ENCODE measurements at places on chromosomes 6 and 20.

- no peak overlapping the region for H3K4me3 ChIP-seq
- no peaks in the 10 kb centered on the region for H3K27me3 ChIP-seq
- H3K36me3 ChIP-seq, result no peaks in the 10 kb centered on the region
- no peaks in the 10 kb centered on the region for H3K4me1 ChIP-seq
These were observed 229.9 kb downstream of the BCAS1 start for GRCh38 chr20:53840532-53840931.

DNA sequence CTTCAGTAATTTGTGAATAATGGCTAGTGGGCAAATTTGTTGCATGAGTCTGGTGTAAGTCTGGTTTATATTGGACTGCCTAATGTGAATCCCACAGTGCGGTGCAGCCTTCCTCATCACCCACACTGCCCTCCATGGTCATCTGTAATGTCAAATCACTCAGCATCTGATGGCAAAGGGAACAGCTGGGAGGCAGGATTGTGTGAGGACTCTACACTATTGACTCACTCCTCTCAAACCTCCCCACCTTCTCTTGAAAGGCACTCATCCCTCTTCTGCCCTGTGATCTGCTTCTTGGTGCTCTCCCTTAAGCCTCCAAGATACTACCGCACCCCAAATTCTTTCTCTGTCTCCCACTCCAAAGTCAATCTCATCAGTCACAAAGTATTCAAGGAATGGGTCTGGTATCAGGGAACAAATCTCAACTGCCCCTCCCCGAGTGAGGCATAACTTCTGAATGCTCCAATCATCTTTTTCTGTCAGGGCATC, 146.0 kb upstream of the BEND6 start:
- DNase-seq, result no peak
- no peak overlapping the region for H3K27ac ChIP-seq
- no peaks in the 10 kb centered on the region for H3K27me3 ChIP-seq

GRCh38 chr20:40282541-40282940, 406.5 kb downstream of the MAFB start:
- no peaks in the 10 kb centered on the region for H3K27me3 ChIP-seq
- no peaks in the 10 kb centered on the region for H3K36me3 ChIP-seq
- DNase-seq, result no peak
- H3K4me1 ChIP-seq, result peaks cover 24% of the 10 kb centered on the region

- no peaks in the 10 kb centered on the region for H3K27me3 ChIP-seq
- H3K36me3 ChIP-seq, result no peaks in the 10 kb centered on the region
- peaks cover 5% of the 10 kb centered on the region for H3K4me1 ChIP-seq
- no peak for DNase-seq
- no peak overlapping the region for H3K4me3 ChIP-seq
These were observed 51.0 kb downstream of the RPS12 start for GRCh38 chr6:132865364-132865763.

GRCh38 chr20:50320901-50321796, 130.5 kb downstream of the CEBPB start:
- H3K4me1 ChIP-seq, result no peaks in the 10 kb centered on the region
- DNase-seq, result peak; percentile 97
- no peaks in the 10 kb centered on the region for H3K36me3 ChIP-seq

GRCh38 chr6:157768304-157768703, 54.7 kb upstream of the SNX9 start:
- H3K4me3 ChIP-seq, result no peak overlapping the region
- peaks cover 5% of the 10 kb centered on the region for H3K4me1 ChIP-seq
- no peak overlapping the region for H3K27ac ChIP-seq
- H3K27me3 ChIP-seq, result no peaks in the 10 kb centered on the region
- no peak for DNase-seq

DNA sequence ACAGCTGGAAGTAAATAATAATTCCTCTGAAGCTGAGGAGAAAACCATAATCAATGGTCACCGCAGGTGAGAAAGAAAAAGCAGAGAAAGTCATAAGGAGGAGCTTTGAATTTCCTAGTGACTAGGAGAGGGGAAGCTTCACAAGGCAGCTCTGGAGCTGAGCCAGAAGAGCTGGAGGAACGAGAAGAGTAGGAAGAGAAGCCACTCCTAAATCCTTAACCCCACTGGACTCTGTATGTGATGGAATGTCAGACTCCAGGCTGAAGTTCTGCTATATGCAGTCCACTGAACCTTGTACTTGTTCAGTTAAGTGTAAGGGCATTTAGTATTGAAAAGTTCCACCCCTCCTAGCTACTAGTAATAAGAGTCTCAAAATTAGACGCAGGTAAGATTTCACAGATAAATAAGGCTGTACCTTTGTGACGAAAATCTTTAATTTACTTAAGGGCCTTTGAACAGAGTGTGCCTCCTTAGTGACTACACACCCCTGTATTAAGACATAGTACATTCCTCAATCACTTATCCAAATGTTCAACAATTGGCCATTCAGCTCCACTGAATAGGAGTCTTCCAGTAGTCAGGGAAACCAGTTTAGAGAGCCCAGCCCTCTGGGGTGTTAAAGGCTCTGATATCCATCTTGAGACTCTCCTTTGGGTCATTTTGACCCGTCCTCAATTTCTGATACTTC, 71.4 kb upstream of the UFL1 start:
- peak overlapping the region; percentile 40 for H3K27ac ChIP-seq
- no peaks in the 10 kb centered on the region for H3K36me3 ChIP-seq
- no peaks in the 10 kb centered on the region for H3K27me3 ChIP-seq
- H3K4me1 ChIP-seq, result no peaks in the 10 kb centered on the region
- DNase-seq, result no peak

DNA sequence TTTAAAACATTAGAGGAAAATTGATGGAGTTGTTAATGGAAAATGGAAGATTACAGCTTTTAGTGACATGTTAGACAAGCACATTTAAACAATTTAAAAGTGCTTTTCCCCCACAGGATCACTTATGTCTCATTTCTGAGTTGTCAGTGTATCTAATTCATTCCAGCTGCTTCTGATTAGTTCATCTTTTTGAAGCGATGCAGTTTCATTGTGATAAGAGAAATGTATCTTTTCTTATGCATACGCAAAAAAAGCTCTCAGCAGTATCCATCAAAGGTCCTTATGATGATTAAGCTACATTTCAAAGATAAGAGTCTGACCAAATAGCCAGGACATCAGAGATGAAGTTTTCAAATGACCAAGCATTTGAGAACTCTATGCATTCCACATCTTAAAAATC, 572.6 kb upstream of the SYNCRIP start:
- H3K27ac ChIP-seq, result no peak overlapping the region
- no peaks in the 10 kb centered on the region for H3K36me3 ChIP-seq

GRCh38 chr6:136582711-136583471, 32.7 kb upstream of the MAP7 start:
- no peak overlapping the region for H3K27ac ChIP-seq
- no peak for DNase-seq
- no peak overlapping the region for H3K4me3 ChIP-seq
- no peaks in the 10 kb centered on the region for H3K4me1 ChIP-seq
- no peaks in the 10 kb centered on the region for H3K36me3 ChIP-seq
- H3K27me3 ChIP-seq, result no peaks in the 10 kb centered on the region

GRCh38 chr6:136118787-136119186, 131.3 kb downstream of the MTFR2 start:
- no peak for DNase-seq
- no peak overlapping the region for H3K4me3 ChIP-seq
- H3K27ac ChIP-seq, result no peak overlapping the region
- H3K4me1 ChIP-seq, result peaks cover 2% of the 10 kb centered on the region
- H3K36me3 ChIP-seq, result no peaks in the 10 kb centered on the region
- H3K27me3 ChIP-seq, result no peaks in the 10 kb centered on the region

GRCh38 chr20:9510911-9511310, 3.5 kb upstream of the LAMP5 start:
- H3K27me3 ChIP-seq, result peaks cover 99% of the 10 kb centered on the region
- H3K36me3 ChIP-seq, result no peaks in the 10 kb centered on the region
- peaks cover 8% of the 10 kb centered on the region for H3K4me1 ChIP-seq
- DNase-seq, result no peak
- H3K27ac ChIP-seq, result no peak overlapping the region

DNA sequence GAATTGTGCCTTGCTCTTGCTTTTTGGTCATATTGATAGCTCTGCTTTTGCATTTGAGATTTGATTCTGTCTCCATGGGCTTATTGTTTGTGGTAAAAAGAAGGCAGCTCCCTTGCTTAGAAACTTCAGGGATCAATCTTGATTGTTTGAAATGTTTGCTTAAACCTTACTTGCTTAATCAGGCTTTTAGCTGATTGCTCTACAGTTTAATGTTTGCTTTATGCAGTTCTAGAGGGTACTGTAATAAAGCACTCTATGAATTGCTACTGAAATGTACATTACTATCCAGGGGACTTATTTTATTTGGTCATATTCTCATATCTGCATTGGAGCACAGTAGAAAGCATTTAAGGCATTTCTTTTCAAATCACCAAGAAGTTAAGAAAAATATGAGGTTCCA, 545.4 kb upstream of the HS3ST5 start:
- no peaks in the 10 kb centered on the region for H3K27me3 ChIP-seq
- peaks cover 5% of the 10 kb centered on the region for H3K4me1 ChIP-seq
- H3K4me3 ChIP-seq, result no peak overlapping the region
- no peak for DNase-seq

DNA sequence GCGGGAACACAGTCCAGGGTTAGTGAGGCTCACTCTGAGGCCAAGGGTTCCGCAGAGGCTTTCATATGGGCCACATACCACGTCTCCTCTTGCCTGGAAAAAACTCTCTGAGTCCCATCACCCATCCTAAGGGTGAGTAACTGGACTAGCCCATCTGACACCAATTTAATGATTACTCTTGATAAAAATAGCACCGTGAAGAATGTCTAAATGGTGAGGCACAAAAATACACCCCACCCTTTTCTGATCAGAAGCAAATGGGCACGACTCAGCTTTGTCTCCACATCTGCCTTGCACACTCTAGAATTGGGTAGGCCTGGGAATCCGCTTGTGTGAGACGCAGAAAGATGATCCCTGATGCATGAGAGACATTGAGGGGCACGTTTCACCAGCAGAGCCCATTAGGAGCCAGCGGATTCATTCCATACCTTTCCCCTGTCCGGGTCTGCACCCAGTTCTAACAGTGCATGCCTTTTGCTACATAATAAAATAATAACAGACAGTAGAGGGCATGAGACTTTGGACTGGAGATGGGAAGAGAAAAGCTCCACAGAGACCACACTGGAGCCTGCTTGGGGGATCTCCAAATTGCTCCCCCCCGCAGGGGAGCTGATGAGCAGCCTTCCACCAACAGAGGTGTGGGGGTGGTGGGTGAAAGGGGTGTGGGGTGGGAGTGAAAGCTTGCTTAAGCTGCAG, 110.0 kb upstream of the KCNK16 start:
- no peaks in the 10 kb centered on the region for H3K4me1 ChIP-seq
- H3K27me3 ChIP-seq, result no peaks in the 10 kb centered on the region
- no peak overlapping the region for H3K27ac ChIP-seq
- H3K4me3 ChIP-seq, result no peak overlapping the region
- DNase-seq, result no peak
- H3K36me3 ChIP-seq, result no peaks in the 10 kb centered on the region

- H3K4me1 ChIP-seq, result no peaks in the 10 kb centered on the region
- no peaks in the 10 kb centered on the region for H3K27me3 ChIP-seq
- H3K27ac ChIP-seq, result no peak overlapping the region
- DNase-seq, result no peak
These were observed 139.1 kb downstream of the AGPAT4 start for GRCh38 chr6:161134550-161135298.

DNA sequence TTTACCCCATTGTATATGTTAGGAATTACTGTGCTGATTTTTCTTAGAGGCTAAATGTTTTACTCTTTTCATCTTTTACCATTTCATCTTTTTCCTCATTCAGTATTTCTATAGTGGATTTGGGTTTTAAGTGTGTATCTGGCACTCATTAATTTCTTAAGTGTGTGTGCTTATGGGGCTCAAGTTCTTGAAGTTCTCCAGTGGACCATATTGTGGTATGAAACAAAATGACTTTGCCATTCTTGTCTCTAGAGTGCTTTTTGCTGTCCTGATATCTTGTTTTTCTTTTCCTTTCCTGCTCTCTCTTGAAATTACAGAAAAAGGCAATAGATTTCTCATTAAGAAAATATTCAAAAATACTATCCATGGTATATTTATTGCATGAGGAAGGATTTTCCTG, 123.1 kb downstream of the ARID1B start:
- no peak for DNase-seq
- H3K27me3 ChIP-seq, result no peaks in the 10 kb centered on the region
- peaks cover 15% of the 10 kb centered on the region for H3K36me3 ChIP-seq

DNA sequence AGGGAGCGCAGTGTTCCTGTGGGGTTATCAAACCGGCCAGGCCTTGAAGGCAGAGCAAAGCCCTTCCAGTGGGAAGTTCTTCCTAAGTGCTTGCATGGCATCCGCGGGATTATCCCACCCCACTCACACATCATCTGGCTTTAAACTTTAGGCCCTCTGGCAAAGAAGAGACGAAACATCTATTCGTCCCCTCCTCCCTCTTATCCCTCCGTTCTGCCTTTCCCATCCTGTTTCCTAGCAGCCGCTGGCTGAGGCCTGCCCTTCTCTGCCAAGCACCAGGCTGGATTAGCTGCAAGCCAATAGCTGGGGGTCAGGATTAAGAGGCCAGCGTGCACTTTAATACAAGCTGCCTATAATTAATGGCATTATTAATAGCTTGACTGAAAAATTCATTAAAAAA, 621.0 kb downstream of the PKHD1 start:
- H3K27me3 ChIP-seq, result no peaks in the 10 kb centered on the region
- H3K36me3 ChIP-seq, result no peaks in the 10 kb centered on the region
- peaks cover 13% of the 10 kb centered on the region for H3K4me1 ChIP-seq
- H3K4me3 ChIP-seq, result no peak overlapping the region
- DNase-seq, result no peak

DNA sequence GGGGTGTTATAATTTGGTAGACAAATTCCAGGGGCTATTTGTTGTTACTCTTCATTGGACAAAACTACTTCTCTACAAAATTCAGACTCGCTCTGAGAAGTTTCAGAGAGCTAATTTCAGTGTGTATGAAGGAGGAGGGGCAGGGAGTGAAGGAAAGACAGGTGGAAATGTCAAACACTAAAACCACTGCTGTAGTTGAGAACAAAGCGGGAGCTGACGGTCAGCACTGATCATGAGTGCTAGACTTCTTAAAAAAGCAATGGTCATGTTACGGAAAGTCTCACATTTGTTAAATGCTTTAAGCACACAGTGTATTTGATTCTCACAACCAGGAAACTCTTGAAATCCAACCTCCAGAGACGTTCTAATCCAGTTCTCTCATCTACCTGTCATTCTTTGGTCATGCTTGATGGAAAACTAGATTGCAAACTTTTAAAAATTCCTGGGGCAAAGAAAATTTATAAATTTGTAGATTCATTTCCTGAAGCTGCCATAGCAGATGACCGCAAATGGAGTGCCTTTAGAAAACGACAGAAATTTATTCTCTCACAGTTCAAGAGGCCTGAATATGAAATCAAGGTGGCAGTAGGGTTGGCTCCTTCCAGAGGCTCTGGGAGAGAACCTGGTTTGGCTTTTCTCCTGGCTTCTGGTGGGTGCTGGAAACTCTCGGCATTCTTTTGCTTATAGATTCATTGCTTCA, 100.7 kb upstream of the CARMIL1 start:
- H3K4me1 ChIP-seq, result no peaks in the 10 kb centered on the region
- H3K27ac ChIP-seq, result no peak overlapping the region
- no peak overlapping the region for H3K4me3 ChIP-seq
- no peaks in the 10 kb centered on the region for H3K27me3 ChIP-seq

- H3K36me3 ChIP-seq, result no peaks in the 10 kb centered on the region
- H3K4me1 ChIP-seq, result no peaks in the 10 kb centered on the region
- H3K27me3 ChIP-seq, result no peaks in the 10 kb centered on the region
These were observed 674.2 kb upstream of the FLRT3 start for GRCh38 chr20:15011631-15012030.

All from endodermal cell (in vitro differentiated cells).